NCI-H2107 (cell line): ENCODE measurements at places on chromosomes 5 and 9.

GRCh38 chr5:143019157-143019556, 249.0 kb downstream of the ARHGAP26 start:
- no peak for DNase-seq

DNA sequence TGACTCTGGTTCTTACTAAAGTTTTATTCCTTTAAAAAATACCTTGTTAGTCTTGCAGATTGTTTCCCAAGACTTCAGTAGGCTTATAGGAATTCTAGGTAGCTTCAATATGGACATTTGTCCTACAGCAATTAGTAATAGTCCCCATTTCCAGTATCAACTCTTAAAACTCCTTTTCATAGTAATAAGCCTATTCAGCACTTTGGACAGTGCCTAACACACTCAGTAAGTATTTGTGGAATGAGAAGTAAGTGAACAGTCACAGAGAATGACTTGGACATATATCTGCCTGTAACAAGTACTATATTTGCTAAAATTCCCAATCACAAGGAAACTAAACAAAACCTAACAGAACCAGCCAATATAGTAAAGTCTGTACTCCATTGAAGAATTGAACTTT, 1291.8 kb upstream of the DMAC1 start:
- DNase-seq: no peak

DNA sequence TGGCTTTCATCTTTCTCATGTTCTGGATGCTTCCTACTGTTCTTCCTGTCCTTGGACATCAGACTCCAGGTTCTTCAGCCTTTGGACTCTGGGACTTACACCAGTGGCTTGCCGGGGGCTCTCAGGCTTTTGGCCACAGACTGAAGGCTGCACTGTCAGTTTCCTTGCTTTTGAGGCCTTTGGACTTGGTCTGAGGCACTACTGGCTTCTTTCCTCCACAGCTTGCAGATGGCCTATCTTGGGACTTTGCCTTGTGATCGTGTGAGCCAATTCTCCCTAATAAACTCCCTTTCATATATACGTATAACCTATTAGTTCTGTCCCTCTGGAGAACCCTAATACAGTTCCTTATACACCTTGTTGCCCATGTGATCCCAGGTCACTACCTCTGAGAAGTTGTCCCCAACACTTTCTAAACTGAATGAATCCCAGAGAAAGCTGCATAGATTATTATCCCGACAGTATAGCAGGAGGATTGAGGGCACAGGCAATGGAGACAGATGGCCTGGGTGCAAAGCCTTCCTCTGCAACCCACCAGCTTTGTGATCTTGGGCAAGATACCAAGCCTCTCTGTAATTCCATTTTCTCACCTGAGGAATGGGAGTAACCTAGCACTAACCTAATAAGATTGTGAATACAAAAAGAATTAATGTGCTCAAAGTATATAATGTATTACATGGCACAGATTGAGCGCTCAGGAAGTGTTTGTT, 449.6 kb upstream of the BRINP1 start:
- no peak for DNase-seq

DNA sequence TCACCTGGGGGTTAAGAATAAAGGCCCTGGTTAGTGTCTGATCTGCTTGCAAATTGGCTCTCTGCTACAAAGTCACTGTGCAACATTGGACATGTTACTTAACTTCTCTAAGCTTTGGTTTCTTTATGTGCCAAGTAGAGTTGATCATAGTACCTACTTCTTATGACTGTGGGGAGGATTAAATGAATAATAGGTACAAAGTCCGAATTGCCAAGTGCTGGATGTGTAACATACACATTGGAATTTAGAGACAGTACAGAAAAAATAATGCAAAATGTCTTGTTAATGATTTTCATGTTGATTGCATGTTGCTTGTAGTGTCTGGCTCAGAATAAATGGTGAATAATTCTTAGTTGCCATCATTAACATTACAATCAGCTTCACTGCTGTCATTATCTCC, 2.2 kb downstream of the DOCK8 start:
- DNase-seq: no peak

- DNase-seq: no peak
These were observed 106.0 kb downstream of the ARRDC3 start for GRCh38 chr5:91277093-91277626.

DNA sequence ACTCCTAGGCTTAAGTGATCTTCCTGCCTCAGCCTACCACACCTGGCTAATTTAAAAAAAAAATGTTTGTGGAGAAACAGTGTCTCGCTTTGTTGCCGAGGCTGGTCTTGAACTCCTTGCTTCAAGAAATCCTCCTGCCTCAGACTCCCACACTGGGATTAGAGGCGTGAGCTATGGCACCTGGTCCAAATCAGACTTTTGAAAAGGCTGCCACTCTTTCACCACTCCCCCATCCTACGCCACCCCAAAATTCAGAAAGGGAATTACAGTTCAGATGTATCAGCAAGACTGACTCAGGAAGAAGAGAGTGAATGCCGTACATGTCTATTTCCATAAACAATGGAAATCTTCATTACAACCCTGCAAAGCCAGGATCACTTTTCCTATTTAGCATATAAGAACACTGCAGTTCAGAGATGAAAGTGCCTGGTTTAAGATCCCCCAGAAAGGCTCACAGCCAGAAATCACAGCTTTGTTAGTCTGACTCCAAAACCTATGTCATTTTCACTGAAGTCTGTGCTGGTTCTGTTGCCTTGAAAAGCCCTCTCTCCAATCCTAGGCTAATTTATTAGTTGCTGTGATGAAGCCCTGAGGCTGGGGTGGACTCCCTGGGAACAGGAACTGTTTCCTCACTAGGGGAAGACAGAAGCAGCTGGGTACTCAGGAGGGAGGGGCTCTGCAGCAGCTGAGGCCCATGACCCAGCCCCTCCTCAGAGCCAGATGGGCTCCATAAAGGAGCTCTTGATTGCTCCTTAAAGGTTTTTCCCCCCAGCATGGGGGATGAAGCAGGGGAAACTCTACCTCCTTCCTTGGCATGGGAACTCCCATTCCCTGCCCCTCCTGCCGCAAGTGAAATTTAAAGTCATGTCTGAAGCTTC, 3.1 kb downstream of the FBLL1 start:
- no peak for DNase-seq

GRCh38 chr5:91381239-91381773, 1.8 kb downstream of the ARRDC3 start:
- DNase-seq: no peak

DNA sequence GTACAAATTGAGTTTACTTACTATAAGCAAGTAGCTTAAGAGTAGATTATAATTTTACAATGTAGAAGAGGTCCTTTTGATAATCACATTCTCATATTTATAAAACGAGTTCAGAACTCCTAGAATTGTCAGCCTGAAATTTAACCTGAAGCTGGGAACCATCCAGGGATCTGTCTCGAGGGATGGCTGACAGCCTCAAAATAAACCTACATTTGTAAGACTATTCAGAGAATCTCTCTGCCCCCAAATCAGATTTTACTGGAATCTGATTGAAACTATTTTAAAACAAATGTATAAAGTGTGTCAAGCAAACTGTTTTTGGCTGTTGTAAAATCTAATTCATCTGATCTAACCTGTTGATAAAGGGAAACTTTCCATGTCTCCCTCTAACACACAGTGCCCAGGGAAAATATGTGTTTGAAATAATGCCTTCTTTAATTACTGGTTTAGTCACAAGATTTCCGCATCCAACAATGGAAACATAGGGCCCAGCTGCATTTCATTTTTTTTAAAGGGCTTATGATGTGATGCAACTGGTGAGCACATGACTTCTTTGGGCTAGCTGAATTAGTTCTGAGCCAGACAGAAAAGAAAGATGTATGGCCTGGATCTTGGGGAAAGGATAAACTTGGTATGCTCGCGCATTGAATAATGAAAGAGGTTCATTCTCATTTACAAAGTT, 30.3 kb downstream of the SLC25A46 start:
- no peak for DNase-seq

DNA sequence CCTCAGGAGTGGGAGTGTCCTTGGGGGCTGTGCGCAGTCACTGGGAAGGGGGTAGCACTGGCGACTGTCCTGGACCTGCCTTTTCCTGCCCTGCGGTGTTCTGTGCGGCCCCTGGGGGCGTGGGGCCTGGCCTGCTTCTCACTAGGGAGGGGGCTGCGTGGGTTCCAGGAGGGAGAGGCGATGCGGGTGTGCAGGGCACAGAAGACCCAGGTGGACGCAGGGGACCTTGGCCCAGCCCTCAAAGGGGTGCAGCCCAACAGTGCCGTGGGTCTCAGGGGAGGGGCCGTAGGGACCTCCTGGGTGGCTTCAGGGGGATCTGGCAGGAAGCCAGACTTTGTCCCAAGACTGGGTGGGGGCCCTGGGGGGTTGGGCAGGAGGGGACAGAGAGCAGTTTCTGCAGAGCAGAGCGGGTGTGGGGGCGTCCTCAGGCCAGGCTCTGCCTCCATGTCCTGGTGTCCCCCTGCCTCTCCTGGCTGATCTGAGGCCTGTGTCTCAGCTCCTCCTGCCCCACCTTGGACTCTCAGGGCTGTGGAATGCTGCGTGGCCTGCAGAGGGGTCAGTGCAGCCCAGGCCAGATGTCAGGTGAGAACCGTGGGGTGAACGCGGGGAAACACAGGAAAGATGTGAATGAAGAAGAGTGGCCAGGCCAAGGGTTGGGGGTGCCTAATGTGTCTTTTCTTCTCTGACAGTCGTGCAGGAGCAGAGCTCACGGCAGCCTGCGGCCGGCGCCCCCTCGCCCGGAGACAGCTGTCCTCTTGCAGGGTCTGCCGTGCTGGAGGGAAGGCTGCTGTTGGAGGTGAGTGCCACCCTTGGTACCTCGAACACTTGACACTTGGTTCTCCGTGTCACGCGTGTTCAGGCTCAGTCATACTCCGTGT, 54.6 kb downstream of the AHRR start:
- DNase-seq: no peak

- DNase-seq: no peak
These were observed 958.3 kb upstream of the CDH9 start for GRCh38 chr5:27996665-27997064.

GRCh38 chr5:163387589-163388343, 49.6 kb upstream of the CCNG1 start:
- DNase-seq: no peak

DNA sequence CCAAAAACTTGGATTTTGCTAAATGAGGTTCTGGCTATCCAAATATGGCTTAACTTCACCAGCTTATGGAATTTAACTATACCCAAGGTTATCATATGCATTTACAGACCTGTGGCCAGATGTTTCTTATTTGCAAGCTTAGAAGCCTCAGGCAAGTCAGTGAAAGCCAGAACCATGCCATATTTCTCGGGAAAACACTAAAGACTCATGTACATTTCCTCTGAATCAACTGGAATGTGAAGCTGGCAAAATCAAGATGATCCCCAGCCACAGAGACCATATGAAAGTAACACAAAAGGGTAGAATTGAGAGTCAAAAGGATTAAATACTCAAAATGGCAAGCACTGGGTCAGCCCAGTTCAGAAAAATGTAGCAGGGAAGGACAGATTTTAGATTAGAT, 76.4 kb upstream of the SLC1A1 start:
- no peak for DNase-seq

- peak; percentile 8 for DNase-seq
These were observed 616 bp downstream of the RNF130 start for GRCh38 chr5:180070756-180071530.

DNA sequence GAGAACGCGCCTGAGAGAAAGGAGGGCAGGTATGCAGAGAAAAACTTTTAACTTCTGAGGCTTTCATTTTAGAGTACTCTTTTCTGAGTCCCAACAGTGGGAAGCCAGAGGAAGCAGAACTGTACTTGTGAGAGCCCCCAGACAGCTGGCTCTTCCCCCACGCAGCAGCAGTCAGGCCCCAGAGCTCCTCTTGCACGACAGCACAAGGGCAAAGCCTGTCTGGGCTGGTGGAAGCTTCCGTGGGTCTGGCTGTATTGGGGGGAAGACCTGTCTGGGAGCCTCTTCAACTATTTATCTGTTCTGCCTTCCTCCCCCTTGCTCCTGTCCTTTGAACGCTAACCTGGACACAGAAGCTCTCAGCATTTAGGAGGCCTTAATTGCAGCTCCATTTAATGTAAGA, 68.2 kb downstream of the THBS4 start:
- DNase-seq: no peak

- no peak for DNase-seq
These were observed 397.4 kb upstream of the SLC24A2 start for GRCh38 chr9:20186231-20186630.

DNA sequence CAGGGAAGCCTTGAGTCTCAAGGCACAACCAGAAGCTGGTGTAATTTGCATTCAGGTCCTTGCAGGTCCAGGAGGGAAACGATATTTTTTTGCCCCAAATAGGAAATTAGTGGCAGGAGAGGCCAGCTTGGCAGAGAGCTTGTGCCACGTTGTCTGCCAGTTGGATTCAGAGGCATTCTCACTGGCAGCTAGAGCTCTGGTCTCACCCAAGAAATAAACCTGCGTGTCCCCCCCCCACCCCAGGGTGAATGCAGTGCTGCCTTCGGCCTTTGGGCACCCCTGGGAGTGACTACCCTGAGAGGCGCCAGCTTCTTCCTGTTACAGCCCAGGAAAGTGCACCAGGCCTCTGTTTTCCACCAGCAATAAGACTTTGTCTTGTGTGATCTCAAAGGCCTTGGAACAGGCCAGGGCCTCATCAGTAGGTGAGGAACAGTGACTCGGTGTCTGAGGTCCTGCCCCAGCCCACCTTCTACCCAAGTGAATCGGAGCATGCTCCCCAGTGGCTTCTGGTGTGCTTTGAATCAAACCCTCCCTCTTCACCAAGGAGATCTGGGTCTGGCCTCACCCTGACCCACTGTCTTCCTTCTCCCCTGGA, 68.4 kb downstream of the HSPA4 start:
- no peak for DNase-seq

DNA sequence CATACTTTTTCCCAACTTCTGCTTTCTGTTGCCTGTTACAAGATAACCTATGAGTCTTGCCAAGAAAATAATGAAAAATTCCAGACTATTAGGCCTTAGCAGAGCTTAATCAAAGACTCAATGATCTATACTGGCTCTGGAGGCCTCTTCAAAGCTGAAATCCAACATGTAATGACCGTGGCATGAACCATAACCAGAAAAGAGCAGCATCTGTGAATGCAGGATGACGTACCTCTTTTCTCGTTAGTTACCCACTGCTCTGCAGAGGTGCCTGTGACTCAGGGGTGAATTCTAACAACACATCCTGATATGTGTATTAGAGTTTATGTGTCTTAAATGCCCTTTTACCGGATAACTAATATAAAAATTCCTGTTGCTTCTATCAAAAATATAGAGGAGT, 645.4 kb downstream of the PRELID2 start:
- DNase-seq: no peak

DNA sequence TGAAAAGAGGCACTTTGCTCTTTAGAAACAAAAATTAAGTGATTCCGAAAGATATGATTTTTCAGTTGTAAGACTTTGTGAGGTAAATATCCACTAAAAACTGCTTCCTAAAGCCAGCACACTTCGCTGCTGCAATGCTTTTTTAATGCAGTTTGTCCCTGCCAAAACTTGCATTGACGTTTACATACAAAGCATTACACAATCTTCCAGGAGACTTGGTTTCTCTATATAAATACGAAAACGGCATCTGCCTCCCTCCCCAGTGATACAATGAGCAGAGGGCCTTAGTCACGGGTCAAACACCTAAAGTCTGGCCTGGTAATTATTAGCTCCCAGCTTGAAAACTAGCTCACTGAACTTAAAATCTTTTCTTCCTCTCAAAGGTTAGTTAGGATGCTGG, 170.7 kb downstream of the TSSK1B start:
- DNase-seq: no peak

- DNase-seq: no peak
These were observed 49.5 kb downstream of the SEMA4D start for GRCh38 chr9:89448381-89448780.

GRCh38 chr9:107488375-107489143, 1.0 kb downstream of the KLF4 start:
- no peak for DNase-seq

GRCh38 chr5:10233505-10233904, 16.2 kb downstream of the ATPSCKMT start:
- no peak for DNase-seq
